ENCODE measurements at places on chromosomes 5 and 9. TPM values are rescaled to one million over a fixed set of nuclear protein-coding genes. Genes with fewer than 3 reads are reported as not detected.

DNA sequence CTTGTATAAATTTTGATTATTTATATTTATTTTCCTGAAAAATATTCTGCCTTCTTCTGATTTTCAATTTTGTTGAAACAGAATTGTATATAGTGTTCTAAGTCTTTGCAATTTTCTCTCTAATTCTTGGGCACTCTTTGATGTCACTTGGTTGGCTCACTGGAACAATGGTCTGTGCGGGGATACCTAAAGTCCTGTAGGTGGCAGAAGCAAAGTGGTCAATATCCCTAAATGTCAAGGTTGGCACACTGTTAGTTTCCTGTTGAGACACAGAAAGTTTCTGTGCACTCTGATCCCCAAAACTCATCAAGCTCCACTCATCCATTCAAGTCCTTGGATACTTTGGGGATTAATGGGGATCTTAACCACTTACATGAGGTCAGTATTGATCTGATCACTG is 480.8 kb upstream of the CCNG1 start:
- no peak for DNase-seq

GRCh38 chr9:123678878-123679329 is 251.0 kb downstream of the DENND1A start:
- DNase-seq = no peak

DNA sequence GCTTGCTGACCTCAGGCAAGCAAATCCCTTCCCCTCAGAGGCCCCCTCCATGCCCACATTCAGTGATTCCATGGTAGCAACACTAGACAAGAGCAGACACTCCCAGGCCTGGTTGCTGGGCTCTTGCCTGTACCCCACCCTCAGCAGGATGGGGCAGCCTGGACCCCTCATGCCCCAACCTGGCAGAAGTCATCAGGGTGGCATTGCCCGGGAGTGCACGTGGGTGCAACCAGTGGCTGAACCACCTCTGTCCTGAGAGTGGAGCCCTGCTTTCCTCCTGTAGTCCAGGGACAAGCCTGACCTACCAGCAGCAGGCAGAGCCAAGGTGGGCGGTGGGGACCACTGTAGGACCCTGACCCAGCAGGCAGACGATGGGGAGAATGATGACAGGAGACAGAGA is 65.8 kb upstream of the TBC1D2 start:
- DNase-seq = no peak

- DNase-seq = no peak
Observed at GRCh38 chr5:143464723-143465490, 61.4 kb upstream of the NR3C1 start.

IL13 gene
- total RNA-seq = not detected

GBA2 gene
- total RNA-seq = 80.2 TPM

DNA sequence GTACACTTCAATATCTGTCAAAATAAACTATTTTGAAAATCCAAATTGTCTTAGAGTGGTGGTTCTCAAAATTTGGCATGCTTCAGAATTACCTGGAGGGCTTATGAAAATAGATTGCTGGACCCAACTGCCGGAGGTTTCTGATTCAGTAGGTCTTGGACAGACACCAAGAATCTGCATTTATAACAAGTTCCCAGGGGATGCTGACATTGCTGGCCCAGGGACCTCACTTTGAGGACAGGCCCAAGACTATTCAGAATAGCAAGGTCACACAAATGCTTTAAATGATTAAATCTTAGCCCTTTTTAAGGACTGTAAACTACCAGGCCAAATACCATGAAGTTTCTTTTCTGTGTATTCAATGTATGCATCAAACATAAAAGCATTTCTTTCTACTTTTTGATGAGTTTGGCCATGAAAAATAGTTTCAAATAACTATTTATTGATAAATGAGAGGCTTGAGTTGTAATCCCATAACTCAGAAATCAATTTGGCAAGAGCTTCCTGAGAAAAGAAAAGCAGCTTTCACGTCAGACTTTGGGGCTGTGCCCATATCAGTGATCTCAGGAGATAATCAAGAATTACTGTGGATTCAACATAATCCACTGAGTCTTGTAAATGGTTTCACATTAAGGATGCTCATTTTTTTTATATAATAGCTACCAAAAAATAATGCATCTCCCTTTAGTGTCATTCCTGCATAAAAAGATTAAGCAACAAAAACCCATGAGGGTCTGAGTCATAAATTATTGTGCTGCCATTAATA is 191.4 kb downstream of the FRMD3 start:
- no peak for DNase-seq

DNA sequence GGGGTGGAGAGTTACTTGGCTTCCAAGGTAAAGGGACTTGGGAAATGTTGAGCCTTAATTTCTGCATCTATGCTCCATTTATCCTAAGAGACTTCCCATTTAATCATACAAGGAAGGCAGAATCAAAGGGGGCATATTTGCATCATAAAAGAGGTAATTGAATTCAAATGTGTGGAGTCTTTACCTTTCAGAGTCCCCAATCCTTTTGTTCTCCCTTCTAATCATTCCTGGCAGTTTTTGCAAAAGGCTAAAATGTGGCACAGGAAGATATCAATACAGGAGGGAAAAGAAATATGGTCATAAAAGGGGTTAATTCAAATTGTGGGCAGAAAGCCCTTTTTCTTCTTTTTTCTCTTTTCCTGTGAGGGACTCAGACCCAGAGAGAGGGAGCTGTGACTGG is 69.5 kb downstream of the SFXN1 start:
- no peak for DNase-seq

GRCh38 chr5:127988146-127988760 is 95.3 kb upstream of the SLC12A2 start:
- DNase-seq = no peak

ACER2 gene
- total RNA-seq = 3.2 TPM

DNA sequence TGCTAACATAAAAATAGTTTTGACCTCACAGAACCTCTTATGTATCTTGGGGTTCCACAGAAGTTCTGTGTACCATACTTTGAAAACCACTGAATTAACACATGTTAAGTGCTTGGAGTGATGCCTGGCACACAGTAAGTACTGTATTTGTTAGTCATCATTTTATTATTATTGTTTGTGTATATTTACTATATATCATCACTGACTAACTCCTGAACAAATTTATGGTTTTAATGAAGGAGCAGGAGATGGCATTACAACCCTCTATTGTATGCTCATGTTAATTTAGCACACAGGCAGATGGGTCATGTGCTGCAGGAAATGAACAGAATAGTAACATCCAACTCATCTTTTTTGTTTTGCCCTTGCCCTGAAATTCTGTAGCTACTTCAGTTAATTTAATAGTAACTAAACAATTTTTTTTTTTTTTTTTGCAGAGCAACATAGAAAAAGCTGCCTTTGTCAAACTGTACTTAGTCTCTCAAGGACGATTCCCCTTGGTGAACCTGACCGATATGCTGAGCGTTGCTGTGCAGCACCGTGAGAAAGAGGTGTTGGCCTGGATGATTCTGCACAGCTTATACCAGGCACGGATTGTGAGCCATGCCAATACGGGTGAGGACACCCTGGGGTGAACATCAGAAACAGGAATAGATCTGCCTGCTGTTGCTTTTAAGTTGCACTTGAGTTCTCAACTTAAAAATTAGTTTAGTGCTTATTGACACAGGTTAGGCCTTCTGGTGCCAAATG is 45.4 kb downstream of the HACD4 start:
- no peak for DNase-seq

- DNase-seq = no peak
Observed at GRCh38 chr5:128815201-128815600, 150.1 kb upstream of the SLC27A6 start.

DNA sequence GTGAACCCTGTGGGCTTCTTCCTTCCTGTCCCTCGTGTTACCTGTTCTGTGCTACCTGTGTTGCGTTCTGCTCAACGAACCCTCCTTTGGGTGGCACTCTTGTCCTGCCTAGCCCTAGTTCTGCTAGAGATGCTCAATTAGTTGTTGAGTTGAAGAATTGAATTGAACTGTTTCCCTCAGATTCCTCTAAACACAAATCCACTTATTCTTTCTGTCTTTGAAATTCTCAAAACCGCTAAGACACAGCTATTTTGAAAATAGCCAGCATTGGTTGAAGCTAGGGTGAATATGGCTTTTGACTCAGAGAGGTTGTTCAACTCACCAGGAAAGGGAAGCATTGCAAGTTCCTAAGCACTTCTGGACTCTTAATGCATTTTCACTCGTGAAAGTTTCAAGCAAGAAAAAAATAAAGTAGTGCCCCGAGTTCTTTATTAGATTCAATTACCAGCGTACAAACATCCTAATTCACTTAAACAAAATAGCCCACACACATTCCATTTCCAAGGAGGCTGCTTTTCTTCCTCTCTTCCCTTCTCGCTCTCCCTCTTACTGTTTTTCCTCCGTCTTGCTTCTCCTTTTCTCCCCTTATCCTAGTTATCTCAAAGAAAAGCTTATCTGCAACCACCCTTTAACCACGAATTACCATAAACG is 642 bp upstream of the ITGA1 start:
- DNase-seq = no peak

STPG3 gene
- total RNA-seq = 1.4 TPM

DNA sequence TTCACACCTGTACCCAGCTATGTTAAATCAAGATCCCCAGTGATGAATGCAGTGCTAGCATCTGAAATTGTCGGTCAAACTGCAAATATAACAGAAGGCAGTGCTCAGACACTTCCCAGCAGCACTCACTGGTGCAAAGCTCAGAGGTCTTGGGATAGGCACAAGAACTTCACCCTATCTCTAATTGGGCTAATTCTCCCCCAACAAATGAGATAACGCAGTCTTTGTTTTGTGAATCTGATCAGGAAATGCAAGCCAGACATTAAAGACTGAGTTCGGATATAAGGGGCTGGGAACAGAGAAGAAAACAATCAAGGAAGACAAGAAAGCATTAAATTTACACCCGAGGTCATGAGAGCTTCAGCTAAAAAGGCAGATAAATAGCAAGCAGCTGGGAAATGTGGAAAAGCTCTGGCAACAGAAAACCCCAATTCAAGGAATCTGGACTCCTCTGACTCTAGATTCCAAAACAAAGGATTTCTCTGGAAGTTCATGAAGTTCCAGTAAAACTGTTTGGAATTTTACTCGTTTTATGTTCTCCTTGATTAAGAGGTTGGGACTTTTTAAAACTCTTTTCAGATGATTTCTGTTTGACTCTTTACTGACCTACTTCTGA is 65.1 kb downstream of the GNA14 start:
- no peak for DNase-seq

CDKN2A gene
- 0.49 TPM for total RNA-seq

DNA sequence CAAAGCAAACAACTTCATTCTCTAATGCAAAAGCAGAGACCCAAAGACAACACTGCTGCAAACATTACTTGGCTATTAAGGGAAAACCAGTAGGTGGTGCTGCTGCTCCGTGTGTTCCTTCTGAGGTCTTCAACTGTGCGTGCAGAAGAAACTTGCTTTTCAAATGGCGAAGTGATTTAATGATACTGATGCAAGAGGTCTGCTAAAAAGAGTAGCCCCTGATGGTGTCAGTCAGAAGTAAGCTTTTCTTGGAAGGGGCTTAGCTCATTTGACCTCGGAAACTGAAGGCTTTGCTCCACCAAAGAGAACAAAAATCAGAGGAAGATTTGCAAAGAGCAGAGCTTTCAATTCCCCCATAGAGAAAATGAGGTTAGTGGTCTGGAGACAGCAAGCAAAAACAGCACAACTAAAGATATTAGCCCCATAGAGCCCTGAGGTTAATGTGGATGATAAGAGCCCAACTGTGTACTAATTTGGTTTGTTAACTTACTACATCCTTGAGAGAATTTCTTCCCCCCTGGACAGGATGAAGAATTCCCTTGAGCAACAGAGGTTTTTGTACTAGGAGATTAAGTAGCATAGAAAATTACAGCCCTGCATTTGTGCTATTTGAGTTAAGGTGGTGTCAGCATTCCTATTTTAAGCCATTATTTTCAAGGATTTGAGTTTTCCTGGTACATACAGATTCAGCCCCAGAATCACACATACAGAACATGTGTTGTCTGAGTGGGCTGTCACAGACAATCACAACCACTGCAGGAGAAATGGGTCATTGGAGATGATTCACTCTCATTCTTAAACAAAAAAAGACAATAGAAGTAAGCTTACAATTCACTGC is 153.2 kb upstream of the C9orf72 start:
- no peak for DNase-seq

DNA sequence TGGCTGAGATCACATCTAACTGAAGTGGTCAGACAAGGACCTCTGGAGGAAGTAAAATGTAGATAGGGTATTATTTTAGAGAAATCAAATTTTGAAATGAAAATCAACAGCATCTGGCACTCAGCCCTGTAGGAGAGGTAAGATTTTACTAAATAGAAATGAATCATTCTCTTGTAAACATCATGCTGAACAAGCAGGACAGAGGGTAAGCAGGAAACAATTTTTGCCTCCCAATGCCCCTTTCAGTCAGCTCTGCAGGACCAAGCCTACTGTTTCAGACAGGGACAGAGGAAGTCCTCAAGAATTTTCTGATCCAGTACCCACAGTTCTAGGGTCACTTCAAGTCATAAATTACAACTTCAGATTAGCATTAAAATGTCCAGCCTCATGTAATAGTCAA is 190.1 kb downstream of the ESM1 start:
- no peak for DNase-seq

DNA sequence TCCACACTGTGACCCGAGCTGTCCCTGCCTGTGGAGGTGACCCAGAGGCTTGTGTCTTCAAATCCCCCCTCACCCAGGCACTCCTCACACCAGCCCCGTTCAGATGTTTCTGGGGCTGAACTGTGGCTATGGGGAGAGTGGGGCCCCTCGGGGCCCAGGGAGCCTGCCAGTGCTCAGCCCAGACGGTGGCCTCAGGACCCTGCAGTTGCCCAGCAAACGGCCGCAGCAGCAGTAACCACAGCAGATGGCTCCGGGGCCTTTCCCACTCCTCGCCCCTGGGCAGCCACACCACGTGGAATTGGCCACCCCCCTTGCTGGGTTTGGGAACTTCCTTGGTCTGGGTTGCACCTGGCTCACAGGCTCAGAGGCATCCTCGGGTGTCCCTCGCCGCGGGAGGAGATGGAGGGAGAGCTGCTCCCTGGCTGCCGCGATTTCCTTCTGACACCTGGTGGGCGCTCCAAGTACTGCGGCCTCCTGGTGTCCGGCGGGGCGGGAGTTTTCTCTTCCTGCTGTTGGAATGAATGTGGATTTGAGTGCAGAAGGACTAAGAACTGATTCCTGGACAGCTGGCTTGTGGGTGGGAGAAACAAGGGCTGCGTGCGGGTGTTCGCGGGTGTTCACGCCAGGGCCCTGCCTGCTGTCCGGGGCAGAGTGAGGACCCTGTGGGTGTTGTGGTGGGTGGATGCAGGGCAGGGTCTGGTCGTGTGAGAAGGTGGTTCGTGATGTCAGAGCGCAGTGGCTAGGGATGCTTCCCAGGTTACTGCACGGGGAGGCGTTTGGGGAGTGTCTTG is 97.5 kb downstream of the COL5A1 start:
- no peak for DNase-seq

DNA sequence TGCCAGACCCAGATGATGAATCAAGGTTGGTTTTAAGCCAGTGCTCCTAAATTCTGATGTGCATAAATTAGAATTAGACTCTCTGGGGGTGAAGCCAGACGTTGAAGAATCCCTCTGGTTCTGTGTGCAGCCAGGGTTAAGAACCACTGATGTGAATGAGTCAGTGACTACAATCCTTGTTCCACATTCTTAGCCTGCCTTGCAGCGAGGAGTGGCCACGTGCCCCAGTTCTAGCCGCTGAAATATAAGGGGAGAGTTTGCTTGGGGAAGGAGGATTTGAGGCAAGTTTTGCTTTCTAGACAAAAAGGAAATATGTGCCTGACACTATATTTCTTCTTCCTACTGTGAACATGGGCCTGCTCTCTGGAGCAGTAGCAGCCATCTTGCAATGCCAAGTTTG is 34.2 kb upstream of the MSH3 start:
- no peak for DNase-seq

PITX1 gene
- total RNA-seq = not detected
